Right lobe of liver (tissue), 6 donors: ENCODE measurements at places on chromosomes 13 and 19. TPM values are rescaled to one million over a fixed set of nuclear protein-coding genes. Genes with fewer than 3 reads are reported as not detected.

GARIN5A gene
- 1.6 TPM for total RNA-seq

GRCh38 chr13:47675871-47676270, 325.2 kb downstream of the SUCLA2 start:
- H3K27me3 ChIP-seq, result no peaks in the 10 kb centered on the region
- no peak overlapping the region for H3K27ac ChIP-seq
- H3K36me3 ChIP-seq, result no peaks in the 10 kb centered on the region
- no peak for DNase-seq
- no peaks in the 10 kb centered on the region for H3K4me1 ChIP-seq

DNA sequence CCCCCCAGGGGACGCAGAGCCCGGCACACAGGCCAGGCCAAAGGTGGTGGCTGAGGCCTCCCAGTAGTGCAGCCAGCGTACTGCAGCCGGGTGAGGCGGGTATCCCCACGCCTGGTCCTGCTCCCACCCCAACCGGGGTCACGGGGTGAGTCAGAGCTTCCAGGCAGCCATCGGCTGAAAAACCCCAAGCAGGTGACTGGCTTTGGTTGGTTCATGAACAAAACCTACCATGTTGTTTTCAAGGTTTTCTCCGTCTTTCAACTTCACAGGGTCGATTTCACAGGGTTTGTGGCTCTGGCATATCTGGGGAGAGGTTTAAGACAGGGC, 42.1 kb upstream of the C13orf46 start:
- no peaks in the 10 kb centered on the region for H3K36me3 ChIP-seq
- no peak for DNase-seq
- H3K4me1 ChIP-seq, result no peaks in the 10 kb centered on the region
- H3K27me3 ChIP-seq, result no peaks in the 10 kb centered on the region
- H3K4me3 ChIP-seq, result no peak overlapping the region

DNA sequence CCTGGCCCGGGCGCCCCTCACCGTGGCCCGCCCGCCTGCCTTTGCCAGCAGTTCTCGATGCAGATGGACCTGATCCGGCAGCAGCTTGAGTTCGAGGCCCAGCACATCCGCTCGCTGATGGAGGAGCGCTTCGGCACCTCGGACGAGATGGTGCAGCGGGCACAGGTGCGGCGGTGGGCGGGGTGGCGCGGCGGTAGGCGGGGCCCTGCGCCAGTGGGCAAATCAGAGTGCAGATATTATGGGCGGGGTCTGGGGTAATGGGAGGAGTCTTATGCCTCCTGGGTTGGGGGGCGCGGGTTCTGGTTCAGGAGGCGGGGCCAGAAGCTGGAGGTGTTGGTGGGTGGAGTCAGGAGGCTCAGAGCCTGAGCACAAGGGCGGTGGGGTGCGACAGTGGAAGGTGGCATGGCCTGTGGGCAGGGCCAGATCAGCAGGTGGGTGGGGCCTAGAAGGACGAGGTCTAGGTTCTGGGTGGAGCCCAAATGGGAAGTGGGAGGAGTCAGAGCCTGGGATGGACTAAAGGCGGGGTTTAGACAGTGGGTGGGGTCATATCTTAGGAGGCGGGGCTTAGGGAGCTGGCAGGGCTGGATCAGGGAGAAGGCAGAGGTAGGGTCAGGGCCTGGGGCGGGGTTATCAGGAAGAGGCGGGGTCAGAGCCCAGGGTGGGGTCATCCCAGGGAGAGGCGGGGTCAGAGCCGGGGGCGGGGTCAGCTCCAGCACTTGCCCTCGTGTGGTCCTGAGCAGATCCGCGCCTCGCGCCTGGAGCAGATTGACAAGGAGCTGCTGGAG, 5.6 kb downstream of the APC2 start:
- H3K4me1 ChIP-seq, result no peaks in the 10 kb centered on the region
- no peak overlapping the region for H3K27ac ChIP-seq
- peak; percentile 59 for DNase-seq
- no peaks in the 10 kb centered on the region for H3K36me3 ChIP-seq
- no peak overlapping the region for H3K4me3 ChIP-seq

GRCh38 chr19:5083547-5083965, 114.6 kb downstream of the KDM4B start:
- no peaks in the 10 kb centered on the region for H3K4me1 ChIP-seq
- no peak overlapping the region for H3K27ac ChIP-seq
- H3K36me3 ChIP-seq, result peaks cover 6% of the 10 kb centered on the region
- no peaks in the 10 kb centered on the region for H3K27me3 ChIP-seq

ANKRD24 gene
- total RNA-seq, result 2.9 TPM

DNA sequence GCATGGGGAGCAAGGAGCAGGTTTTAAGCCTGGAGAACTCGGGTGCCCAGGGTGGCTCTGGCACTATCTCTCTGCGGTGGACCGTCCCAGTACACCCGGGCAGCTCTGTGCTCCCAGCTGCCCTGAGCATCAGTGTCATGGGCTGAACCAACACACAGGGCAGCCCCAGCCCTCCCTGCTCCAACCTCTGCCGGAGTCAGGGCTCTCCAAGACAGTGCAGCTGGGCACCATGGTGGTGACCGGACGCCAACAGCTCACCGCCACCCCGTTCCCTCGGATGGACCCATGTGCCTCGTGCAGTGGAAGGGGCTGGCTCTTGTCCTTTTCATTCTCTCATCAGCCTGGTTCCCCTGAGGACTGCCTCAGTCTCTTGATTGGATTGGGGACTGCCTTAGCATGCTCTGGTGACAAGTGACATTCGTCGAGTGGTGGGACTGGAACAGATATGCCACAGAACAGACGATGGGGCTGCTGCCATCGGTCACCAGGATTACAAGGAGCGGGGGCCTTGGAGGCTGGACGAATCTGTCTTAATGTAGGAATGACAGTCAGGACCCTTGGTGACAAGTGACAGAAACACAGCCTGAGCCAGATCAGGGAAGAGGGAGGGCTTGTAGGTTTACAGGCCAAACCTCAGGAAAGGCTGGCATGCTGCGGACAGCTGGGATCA, 25.7 kb upstream of the VSTM2B start:
- peak; percentile 47 for DNase-seq

- H3K4me3 ChIP-seq, result no peak overlapping the region
- no peaks in the 10 kb centered on the region for H3K27me3 ChIP-seq
- no peak for DNase-seq
- no peaks in the 10 kb centered on the region for H3K36me3 ChIP-seq
- no peak overlapping the region for H3K27ac ChIP-seq
These were observed 9.7 kb downstream of the EFNA2 start for GRCh38 chr19:1295169-1296012.

- peak overlapping the region; percentile 48 for H3K4me3 ChIP-seq
- peaks cover 24% of the 10 kb centered on the region for H3K4me1 ChIP-seq
- no peaks in the 10 kb centered on the region for H3K27me3 ChIP-seq
These were observed 2.6 kb upstream of the JUNB start for GRCh38 chr19:12788682-12789097.

DNA sequence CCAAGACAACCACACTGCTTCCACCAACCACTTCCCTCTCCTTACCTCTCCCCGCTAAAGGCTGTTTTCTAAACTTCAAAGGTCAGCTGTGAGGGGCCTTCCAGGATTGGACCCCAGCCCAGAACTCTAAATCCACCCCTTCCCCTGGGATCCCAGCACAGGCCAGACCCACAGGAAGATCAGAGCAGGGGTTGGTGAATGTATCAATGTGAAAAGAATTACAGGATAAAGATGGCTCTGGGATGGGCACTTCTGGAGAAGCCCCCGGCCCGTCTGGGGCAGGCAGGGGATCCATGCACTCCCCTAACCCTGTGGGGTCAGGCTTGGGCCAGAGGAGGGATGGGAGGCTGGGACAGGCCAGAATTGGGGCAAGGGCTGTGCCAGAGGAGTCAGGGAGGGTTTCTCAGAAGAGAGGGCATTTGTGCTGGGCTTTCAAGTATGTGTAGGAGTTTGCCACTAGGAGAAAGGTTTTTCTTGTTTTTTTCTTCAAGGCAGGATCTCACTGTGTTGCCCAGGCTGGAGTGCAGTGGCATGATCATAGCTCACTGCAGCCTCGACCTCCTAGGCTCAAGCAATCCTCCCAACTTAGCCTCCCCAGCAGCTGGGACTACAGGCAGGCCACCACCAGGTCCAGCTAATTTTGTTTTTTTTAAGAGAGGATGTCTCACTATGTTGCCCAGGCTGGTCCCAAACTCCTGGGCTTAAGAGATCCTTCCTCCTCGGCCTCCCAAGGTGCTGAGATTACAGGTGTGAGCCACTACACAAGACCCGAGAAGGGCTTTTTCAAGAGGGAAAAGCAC, 1.0 kb upstream of the MEF2B start:
- no peaks in the 10 kb centered on the region for H3K36me3 ChIP-seq
- no peaks in the 10 kb centered on the region for H3K27me3 ChIP-seq
- no peaks in the 10 kb centered on the region for H3K4me1 ChIP-seq
- H3K27ac ChIP-seq, result no peak overlapping the region
- H3K4me3 ChIP-seq, result no peak overlapping the region

- H3K4me3 ChIP-seq, result no peak overlapping the region
- H3K27me3 ChIP-seq, result no peaks in the 10 kb centered on the region
- no peak for DNase-seq
- H3K36me3 ChIP-seq, result no peaks in the 10 kb centered on the region
- H3K27ac ChIP-seq, result no peak overlapping the region
These were observed 565.9 kb upstream of the SPRY2 start for GRCh38 chr13:80906860-80907259.

DNA sequence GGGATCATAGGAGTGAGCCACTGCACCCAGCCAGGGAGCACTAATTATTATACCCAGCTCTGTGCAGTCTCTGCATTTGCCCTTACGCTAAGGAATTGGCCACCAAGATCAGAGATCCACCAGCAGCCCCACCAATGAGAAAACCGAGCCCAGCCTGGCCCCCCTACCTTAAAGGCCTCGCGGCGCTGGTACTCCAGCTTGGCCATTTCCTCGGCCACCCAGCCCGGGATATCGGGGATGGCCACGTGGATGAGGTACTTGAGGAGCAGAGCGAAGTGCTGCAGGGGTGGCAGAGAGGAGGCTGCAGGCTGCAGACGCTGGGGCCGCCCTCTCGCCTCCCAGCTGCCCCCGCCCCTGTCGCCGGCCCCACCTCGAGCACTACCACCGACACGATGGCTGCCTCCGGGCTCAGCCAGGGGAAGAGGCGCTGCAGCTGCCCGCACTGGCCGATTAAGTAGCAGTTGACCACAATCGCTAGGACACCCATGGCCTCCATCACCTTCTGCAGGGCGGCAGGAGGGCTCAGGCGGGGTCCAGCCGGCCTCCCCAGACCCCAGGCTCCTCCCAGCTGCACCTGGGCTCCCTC, 7.5 kb downstream of the ANO8 start:
- no peak for DNase-seq
- H3K4me3 ChIP-seq, result no peak overlapping the region
- H3K27me3 ChIP-seq, result no peaks in the 10 kb centered on the region

GRCh38 chr19:2816641-2817040, 3.0 kb upstream of the ZNF554 start:
- H3K36me3 ChIP-seq, result no peaks in the 10 kb centered on the region
- H3K4me3 ChIP-seq, result no peak overlapping the region
- no peaks in the 10 kb centered on the region for H3K27me3 ChIP-seq
- DNase-seq, result no peak
- no peak overlapping the region for H3K27ac ChIP-seq

GRCh38 chr19:42487032-42487797, 41.1 kb downstream of the CEACAM1 start:
- no peak overlapping the region for H3K27ac ChIP-seq
- H3K4me1 ChIP-seq, result no peaks in the 10 kb centered on the region
- DNase-seq, result no peak
- no peaks in the 10 kb centered on the region for H3K36me3 ChIP-seq
- no peak overlapping the region for H3K4me3 ChIP-seq

- H3K36me3 ChIP-seq, result no peaks in the 10 kb centered on the region
- peaks cover 15% of the 10 kb centered on the region for H3K27me3 ChIP-seq
- no peak overlapping the region for H3K27ac ChIP-seq
These were observed 1.9 kb downstream of the PTPRS start for GRCh38 chr19:5338656-5339197.

DNA sequence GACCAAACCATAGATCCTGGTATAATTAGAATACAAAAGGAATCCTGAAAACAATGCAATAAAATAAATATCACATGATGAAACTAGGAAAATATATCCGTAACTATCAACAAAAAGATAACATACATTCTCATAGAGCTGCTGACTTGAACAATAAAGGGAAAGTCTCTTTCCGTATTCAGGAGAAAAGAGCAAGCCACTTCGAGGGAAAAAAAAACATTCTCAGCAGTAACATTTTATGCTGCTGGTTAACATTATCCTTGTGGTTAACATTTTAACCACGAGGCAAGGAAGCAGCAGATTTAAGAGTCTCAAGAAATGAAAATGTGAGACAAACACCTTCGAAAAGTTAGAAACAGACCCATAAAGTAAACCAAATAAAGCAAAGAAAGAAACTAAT, 25.8 kb downstream of the NALCN start:
- no peaks in the 10 kb centered on the region for H3K4me1 ChIP-seq
- no peaks in the 10 kb centered on the region for H3K36me3 ChIP-seq
- no peaks in the 10 kb centered on the region for H3K27me3 ChIP-seq
- no peak overlapping the region for H3K4me3 ChIP-seq
- H3K27ac ChIP-seq, result no peak overlapping the region
- no peak for DNase-seq

CNMD gene
- total RNA-seq, result not detected

PLK5 gene
- total RNA-seq, result not detected

- H3K36me3 ChIP-seq, result peaks cover 29% of the 10 kb centered on the region
- H3K4me1 ChIP-seq, result no peaks in the 10 kb centered on the region
- DNase-seq, result no peak
- no peak overlapping the region for H3K27ac ChIP-seq
These were observed 18.9 kb downstream of the MPND start for GRCh38 chr19:4362101-4362828.

GRCh38 chr19:39209196-39209595, 5.1 kb upstream of the SYCN start:
- no peak for DNase-seq
- H3K36me3 ChIP-seq, result no peaks in the 10 kb centered on the region
- H3K4me1 ChIP-seq, result no peaks in the 10 kb centered on the region
- H3K4me3 ChIP-seq, result no peak overlapping the region

PRTN3 gene
- total RNA-seq, result not detected

C19orf85 gene
- total RNA-seq, result not detected
